ENCODE measurements at places on chromosomes 12 and 14.

DNA sequence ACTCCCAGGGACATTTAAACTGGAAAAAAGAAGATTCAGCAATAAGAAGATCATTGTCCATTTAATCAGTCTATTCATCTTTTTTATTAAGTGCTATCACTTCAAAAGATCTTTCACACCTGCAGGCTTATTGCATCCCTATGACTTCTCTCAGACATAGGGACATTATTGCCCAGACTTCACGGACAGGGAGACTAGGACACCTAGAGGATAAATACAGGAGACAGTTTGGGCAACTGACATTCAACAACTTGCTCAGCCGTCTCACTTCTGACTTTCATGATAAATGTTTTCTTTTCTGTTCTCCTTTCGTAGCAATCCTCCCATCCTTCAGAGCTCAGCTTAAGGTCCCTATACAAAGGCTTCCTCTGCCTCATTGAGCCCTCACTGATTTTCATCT lies 84.3 kb downstream of the TMEM30B start:
- no peak for DNase-seq

DNA sequence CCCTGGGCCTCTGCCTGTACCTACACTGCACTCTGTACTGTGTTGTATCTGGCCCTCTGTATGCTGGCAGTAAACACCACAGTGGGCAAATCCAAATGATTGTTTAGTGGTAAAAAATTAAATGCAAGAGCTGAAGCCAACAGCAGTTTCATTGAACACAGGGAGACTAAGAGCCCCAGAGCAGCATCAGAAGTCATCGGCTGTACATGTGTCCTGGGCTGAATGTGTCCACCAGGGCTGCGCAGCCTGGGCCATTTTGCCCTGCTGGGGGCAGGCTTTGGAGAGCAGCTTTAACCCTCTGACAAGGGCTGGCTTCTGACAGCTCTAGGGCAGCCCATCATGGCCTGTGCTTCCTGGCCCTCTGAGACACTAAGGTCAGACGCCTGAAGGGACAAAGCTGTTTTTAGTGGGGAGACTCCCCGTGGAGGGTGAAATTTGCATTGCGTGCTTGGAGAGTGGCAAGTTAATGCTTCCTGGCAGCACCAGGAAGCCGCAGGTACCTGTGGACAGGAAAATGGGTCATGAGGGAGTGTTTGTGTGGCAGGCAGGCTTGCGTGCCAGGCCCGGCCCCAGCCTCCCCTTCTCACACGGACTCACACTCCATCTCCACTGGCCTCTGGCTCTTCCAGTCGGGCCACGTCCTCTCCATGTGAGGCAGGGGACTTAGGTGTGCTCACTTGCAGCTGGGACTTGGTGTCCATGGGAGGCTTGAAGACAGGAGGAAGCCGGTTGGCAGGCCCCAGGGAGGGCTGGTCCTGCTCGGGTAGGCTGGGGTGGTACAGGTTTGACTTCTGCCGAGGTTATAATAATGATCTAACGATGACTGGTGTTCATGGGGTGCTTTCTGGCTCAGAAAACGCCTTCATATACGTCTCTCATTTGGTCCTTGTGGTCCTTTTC lies 150.1 kb downstream of the TSPAN9 start:
- no peak for DNase-seq

DNA sequence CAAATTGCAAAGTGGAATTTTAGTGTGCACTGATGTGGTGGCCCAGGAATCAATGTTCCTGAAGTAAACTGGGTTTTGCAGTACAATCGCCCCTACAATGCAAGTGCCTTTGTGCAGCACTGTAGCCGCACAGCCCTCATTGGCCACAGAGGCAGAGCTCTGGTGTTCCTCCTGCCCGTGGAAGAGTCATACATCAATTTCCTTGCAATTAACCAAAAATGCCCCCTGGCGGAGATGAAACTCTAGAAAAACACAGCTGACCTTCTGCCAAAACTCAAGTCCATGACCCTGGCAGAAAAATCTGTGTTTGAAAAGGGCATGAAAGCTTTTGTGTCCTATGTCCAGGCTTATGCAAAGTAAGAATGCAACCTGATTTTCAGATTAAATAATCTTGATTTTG lies 117.9 kb upstream of the PRB2 start:
- no peak for DNase-seq

- DNase-seq: peak; percentile 4
These were observed 3.0 kb downstream of the ATP6V0A2 start for GRCh38 chr12:123715195-123715594.

GRCh38 chr14:59274991-59275391 lies 86.5 kb downstream of the DAAM1 start:
- no peak for DNase-seq

- DNase-seq: no peak
These were observed 64.1 kb downstream of the LRP6 start for GRCh38 chr12:12202747-12203146.

DNA sequence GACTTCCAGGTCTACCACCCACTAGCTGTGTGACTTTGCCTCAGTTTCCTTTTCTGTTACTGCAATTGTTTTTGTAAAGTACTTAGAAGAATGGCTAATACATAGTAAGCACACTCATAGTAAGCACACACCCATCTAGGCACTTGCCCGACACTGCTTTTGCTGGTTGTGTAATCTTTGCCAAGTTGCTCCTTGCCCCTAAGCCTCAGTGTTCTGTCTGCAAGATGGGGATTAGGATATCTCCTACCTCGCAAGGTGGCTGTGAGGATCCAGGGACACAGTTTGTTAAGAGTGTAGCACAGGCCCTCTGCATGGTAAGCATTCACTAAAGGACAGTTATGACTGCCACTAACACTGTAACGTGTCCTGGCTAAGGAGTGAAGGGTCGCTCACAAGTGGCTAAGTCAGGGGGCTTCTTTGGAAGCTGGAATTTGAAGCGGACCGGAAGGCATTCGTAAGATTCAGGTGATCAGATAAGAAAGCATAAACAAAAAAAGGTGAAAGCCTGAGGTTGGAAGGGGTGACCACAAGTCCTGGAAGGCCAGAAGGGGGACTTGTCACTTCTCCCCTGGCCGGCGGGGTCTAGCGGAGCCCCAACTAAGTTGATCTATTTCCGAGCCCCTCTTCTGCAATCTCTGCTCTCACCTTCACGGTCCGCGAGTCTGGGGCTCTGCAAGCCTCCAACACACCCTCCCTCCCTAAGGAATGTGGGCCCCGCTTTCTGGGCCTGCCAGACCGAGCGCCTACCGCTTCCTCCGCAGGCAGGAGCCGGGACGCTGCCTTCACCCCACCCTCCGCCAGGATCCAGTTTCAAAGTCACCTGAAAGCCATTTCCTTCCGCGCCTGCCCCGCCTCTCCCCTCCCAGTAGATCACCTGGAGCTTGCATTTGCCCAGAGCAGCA lies 1.5 kb upstream of the PLEKHG3 start:
- DNase-seq: no peak

DNA sequence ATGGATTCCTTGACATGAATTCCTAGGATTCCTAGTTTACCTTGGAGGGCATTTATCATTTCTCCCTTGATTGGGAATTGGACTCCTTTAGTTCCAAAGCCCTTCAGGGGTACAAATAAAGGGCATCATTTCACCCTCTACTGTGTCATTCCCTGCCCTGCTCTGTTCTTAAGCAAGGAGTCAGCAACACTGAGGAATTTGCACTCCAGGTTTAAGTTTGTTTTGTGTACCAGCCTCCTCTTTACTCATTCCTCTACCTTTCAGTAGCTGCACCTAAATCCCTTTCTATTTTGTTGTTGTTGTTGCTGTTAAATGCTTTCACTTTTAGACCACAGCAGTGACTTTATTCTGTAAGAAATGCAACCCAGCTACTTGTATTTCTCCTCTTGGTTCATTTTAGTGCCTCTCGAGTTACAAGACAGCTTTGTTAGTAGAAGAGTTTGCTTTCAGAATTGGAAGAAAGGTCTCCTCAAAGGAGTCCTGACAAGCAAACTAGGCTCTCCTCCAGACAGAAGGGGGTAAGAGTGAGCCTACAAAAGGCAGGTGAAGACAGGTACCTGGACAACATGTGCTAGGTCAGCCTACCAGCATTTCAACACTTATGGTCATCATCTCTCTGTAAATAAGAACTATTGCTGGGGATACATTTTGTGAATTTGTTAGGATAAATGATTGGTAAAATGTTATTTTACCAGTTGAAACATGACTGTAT lies 90.0 kb downstream of the RMST start:
- no peak for DNase-seq

GRCh38 chr14:68379510-68380328 lies 413.1 kb downstream of the ZFP36L1 start:
- DNase-seq: peak; percentile 52

- DNase-seq: peak; percentile 73
These were observed 3.2 kb downstream of the CRIP2 start for GRCh38 chr14:105477660-105478397.

- no peak for DNase-seq
These were observed 13.8 kb downstream of the SMIM41 start for GRCh38 chr12:52093346-52093745.

DNA sequence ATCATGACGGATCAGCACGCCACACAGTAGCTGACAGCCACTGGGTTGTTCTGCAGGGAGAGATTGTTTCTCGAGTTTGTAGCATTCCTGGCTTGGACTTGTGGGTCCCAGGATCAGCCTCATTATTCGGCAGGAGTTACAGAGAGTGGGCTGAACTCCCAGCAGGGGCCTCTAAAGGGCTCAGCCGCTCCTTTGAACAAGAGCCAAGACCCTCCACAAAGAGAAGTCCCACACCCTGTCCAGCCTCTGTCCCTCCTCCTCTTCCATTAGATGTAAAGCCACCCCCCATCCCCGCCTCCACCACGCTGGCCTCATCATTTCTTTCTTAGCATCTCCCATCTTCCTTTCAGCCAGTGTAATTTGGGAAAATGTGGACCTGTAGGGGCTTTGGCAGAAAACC lies 96.7 kb upstream of the HSPB8 start:
- DNase-seq: no peak

- no peak for DNase-seq
These were observed 42.4 kb upstream of the PPP2R5C start for GRCh38 chr14:101719045-101719645.

DNA sequence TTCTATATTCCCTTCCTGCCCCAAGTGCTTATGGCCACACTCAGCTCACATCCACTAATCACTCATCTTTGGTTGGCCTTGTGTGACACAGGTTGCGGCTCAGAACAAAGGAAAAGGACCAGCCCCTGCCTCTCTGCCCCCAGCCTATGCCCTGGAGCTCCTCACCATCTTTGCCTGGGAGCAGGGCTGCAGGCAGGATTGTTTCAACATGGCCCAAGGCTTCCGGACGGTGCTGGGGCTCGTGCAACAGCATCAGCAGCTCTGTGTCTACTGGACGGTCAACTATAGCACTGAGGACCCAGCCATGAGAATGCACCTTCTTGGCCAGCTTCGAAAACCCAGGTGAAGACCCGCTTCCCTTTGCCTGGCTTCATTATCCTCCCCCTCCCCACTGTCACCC lies 15.8 kb upstream of the OAS2 start:
- no peak for DNase-seq

DNA sequence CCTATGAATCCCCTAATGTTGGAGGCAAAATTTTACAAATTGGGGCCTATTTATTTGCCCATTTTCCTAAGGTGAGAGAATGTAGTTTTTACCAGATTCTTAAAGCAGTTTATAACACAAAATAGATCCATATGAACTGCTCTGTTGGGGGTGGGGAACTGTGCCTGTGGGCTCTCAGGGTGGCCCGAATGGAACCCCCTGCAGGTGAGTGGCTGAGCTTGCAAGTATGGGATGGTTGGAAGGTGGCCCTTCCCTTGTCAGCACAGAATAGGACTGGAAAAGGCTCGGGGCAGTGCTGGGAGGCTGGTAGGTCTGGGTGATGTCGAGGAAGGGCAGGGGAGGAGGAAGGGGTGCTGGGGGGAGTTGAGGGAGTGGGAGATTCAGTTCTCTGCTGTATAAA lies 4.9 kb downstream of the VSX2 start:
- no peak for DNase-seq

- no peak for DNase-seq
These were observed 27.3 kb downstream of the CLEC6A start for GRCh38 chr12:8483079-8483478.

DNA sequence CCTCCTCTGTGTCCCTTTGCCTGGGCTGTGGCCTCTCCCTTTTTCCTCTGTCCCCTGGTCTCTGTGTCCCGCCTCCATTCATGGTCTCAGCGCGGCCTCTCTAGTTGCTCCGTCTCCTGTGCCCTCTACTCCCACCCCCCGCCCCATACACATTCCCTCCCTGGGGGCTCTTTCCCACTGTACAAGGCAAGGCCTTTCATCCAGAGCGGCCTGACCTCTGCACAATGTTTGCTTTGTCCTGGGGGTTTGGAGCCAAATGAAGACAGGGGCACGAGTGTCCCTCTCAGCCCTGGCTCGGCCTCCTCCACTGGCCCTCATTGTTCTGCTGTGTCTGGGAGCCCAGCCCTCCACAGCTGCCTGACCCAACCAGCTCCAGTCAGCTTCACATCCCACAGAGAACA lies 678.6 kb downstream of the BCL11B start:
- no peak for DNase-seq

- DNase-seq: no peak
These were observed 64.4 kb upstream of the OSBPL8 start for GRCh38 chr12:76623931-76624330.

- no peak for DNase-seq
These were observed 6.7 kb downstream of the KRT81 start for GRCh38 chr12:52284562-52285171.

GRCh38 chr14:34018564-34019244 lies 67.8 kb upstream of the EGLN3 start:
- DNase-seq: peak; percentile 32

GRCh38 chr12:48007206-48007605 lies 2.9 kb upstream of the COL2A1 start:
- DNase-seq: no peak

DNA sequence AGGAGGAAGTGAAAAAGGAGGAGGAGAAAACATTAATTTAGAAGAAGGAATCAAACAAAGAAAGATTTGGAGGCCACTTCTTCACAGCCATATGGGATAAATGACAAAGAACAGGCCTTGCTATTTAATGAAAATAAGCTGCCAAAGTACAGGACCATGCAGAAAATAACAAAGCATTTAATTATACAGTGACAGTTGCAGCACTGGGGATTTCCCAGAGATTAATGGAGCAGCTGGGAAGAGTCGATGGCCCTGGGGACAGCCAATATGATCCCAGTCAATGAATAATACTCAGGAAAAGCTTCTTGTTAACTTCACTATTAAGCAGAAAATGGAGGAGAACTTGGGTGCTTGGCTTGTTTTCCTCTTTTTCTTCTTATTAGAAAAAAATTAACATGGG lies 34.6 kb downstream of the RERG start:
- DNase-seq: no peak

DNA sequence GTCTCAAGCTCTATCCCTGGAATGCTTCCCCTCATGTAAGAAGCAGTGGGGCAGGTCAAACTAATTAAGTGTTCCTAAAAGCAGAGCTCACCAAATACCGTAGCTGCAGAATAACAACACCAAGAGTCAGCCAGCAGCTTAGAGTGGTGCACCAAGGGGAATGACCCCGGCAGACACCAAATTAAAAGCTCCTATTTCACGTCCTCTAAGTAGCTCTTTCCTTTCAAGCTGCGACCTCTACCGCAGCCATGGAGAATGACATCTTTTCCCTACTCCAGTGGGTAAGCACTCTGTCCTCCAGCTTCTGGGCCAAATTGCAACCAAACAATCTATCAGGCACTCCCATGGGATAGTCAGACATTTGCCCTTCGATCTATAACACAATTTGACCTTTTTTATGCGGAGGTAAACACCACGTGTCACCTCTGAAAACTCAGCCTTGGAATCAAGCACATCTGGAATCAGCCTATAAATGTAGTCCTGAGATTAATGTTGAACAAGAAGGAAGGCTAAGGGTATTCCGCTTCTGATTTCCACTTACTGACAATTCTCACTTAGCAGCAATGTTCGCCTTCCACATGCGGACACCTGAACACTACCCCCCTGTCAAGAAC lies 67.6 kb upstream of the CDKN3 start:
- no peak for DNase-seq

GRCh38 chr12:5688226-5688625 lies 256.3 kb downstream of the NTF3 start:
- no peak for DNase-seq
